ENCODE measurements at places on chromosomes 7 and 10.

DNA sequence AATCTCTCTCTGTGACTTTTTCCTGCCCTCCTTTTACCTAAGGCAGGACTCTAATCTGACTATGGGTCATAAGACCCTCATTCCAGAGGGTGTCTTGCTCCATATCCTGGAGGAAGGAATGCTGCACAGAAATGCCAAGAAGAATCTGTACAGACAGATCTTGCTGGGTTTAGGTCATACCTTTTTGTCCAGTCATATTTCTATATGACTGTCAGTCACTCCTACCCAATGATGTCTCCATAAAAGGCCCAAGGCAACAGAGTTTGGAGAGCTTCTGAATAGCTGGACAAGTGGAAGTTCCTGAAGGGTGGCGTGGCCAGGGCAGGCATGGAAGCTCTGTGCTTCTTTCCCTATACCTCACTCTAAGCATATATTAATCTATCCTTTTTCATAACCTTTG lies 47.5 kb downstream of the FEZF1 start:
- no peak for DNase-seq

DNA sequence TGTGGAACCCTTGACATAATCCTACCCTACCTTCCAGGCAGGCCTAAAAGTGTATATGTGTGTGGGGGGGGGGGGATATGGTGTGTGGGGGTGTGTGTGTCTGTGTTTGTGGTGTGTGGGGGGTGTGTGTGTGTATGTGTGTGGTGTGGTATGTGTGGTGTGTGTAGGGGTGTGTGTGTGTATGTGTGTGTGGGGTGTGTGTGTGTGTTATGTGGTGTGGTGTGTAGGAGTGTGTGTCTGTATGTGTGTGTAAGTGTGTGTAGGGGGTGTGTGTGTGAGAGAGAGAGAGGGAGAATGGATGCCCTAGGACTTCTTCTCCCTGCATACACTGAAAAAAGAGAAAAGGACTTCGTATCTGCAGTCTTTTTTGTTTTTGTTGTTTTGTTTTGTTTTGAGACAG lies 12.3 kb upstream of the IMPDH1 start:
- no peak for DNase-seq

DNA sequence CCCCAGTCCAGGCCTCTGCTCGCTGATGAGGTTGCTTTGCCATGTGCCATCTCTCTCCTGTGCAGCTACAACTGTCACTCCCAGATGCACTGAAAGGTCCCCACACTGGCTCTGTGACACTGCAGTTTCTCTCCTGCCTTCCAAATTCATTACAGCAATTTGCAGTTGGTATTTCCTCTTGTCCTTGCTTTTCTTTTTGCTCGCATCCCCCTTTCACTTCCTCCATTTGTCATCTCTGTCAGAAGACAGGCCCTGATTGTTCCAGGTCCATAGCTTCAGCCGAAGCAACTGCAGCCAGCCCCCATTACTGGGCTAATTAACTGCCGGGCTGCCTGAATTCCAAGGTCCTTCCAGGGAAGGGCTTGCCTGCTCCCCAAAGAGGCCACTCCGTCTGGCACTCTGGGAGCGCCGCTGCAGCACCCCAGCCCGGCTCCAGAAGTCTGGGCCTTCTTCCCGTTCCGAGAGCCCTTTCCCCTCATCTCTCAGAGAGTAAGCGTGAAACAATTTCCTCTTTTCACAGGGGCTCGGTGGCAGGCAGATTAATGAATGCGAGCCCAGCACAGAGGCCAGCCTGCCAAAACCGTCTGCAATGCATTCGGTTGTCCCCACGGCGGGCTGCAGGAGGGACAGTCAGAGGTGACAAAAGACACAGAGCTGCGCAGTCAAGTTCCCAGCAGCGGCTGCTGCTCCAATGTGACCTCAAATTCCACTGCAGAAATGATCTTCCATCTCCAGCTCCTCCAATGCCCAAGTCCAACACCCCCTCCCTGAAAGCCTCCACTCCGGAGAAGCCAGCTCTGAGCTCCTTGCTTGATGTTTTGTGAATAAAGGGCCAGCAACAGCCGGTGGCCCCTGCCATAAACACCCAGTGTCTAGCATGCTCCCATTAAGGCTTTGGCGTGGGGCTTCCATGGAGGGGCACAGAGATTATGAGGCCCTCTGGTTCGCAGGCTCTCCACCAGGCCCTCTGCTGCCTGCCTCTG lies 279.4 kb upstream of the HABP2 start:
- no peak for DNase-seq

DNA sequence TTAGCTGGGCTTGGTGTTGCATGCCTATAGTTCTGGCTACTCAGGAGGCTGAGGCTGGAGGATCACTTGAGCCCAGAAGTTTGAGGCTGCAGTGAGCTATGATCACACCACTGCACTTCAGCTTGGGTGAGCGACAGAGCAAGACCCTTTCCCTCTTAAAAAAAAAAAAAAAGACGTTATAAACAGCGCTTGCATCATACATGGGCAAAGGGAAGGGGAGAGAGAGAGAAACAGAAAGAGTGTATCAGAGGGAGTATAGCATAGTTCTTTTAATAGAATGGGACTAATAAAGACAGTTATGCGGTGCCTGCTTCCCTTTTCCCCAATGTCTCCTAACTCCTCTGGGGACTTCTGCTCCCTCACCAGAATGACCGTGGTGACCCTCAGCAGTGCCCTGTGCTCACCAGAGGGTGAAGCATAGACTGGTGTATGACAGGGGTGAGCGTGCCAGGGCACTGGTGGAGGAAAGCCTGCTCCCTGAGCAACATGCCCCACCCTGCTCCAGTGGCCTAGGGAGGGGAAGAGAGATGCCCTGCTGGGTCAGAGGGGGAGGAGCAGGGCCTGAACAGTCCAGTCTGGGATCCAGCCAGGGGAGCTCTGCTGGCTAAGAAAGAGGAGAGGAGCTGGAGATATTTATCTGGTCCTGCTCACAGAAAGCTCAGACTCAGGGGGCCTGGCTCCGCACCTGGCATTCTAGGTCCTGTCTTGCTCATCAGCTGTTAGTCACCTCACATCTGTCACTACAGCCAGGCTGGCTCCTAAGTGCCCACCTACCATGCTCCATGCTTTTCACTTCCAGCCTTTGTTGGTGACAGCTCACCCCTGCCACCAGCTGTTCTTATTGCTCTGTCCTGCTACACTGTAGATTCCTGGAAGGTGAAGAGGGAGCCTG lies 2.2 kb downstream of the PDZD7 start:
- no peak for DNase-seq

GRCh38 chr10:132274986-132275385 lies 32.8 kb downstream of the STK32C start:
- no peak for DNase-seq

- no peak for DNase-seq
These were observed 353.0 kb downstream of the PARD3 start for GRCh38 chr10:34462056-34462455.
